Calu3 (cell line): ENCODE measurements at places on chromosomes 13 and 19.

DNA sequence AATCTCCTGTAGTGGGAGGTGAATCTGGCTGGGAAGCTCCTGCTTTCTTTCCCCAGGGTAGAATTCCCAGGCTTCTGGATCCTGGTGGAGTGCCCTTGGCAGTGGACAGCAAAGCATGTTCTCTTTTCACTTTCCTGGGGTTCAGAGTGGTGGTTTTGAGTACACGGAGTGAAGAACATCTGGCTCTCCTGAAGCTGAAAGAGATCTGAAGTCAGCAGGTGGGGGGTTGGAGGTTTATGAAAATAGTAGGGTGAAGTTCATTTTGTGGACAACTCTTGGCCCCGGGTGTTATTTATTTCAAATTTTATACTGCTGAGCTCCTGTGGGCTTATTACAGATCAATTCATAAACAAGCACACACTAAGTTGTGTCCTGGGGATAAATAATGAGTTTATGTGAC lies 497.3 kb downstream of the KLF5 start:
- no peak overlapping the region for H3K4me3 ChIP-seq
- DNase-seq, result no peak
- H3K27ac ChIP-seq, result no peak overlapping the region
- H3K4me1 ChIP-seq, result no peaks in the 10 kb centered on the region
- H3K36me3 ChIP-seq, result no peaks in the 10 kb centered on the region

GRCh38 chr13:29160862-29161261 lies 340.7 kb downstream of the MTUS2 start:
- H3K4me3 ChIP-seq, result no peak overlapping the region
- no peaks in the 10 kb centered on the region for H3K36me3 ChIP-seq
- no peak for DNase-seq
- no peak overlapping the region for H3K27ac ChIP-seq
- H3K4me1 ChIP-seq, result no peaks in the 10 kb centered on the region

GRCh38 chr13:32087955-32088747 lies 56.6 kb downstream of the FRY start:
- no peak for DNase-seq
- no peaks in the 10 kb centered on the region for H3K4me1 ChIP-seq
- no peak overlapping the region for H3K27ac ChIP-seq
- no peaks in the 10 kb centered on the region for H3K36me3 ChIP-seq
- no peaks in the 10 kb centered on the region for H3K27me3 ChIP-seq

DNA sequence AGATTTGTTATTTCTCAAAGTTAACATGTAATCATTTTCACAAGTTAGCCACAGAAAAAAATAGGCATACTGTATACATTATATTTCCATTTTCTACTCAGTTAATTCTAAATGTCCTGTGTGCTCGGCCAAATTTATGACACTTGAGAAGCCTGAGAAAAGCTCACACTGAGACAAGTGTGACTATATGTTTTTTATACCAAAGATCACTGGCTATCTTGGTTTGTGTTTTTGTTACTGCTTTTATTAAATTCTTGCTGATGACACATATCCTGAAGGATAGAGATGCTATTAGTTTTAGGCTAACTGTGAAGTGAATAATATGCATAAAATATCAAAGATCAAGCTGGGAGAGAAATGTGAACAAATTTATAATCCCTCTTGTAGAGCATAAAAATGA lies 49.3 kb upstream of the IL17D start:
- DNase-seq, result no peak
- no peaks in the 10 kb centered on the region for H3K27me3 ChIP-seq
- no peaks in the 10 kb centered on the region for H3K36me3 ChIP-seq
- H3K27ac ChIP-seq, result no peak overlapping the region
- H3K4me1 ChIP-seq, result peaks cover 6% of the 10 kb centered on the region

DNA sequence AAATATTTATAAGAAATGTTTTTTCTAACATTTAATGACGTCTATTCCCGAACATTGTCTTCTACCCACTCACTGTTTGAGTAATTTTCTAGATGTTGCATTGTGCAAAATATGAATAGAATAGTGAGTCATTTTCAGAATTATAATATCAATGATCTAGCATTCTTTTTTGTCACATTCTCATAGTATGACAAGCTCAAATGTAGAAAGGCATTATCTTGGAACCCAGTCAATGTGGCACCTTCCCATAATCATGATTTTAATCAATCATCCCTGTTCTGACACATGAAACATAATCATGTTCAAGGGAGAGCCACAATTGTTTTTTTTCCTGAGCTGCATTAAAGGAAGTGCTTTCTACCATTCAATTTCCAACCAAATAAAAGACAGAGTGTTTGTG lies 265.8 kb downstream of the OXGR1 start:
- H3K36me3 ChIP-seq, result no peaks in the 10 kb centered on the region
- H3K4me3 ChIP-seq, result no peak overlapping the region
- no peak for DNase-seq
- H3K27me3 ChIP-seq, result no peaks in the 10 kb centered on the region

- no peak overlapping the region for H3K27ac ChIP-seq
- peaks cover 5% of the 10 kb centered on the region for H3K36me3 ChIP-seq
- no peak overlapping the region for H3K4me3 ChIP-seq
- H3K27me3 ChIP-seq, result no peaks in the 10 kb centered on the region
- no peak for DNase-seq
These were observed 11.3 kb downstream of the PCID2 start for GRCh38 chr13:113196970-113197737.

GRCh38 chr19:10828981-10829821 lies 6.8 kb downstream of the TMED1 start:
- no peaks in the 10 kb centered on the region for H3K4me1 ChIP-seq
- H3K36me3 ChIP-seq, result peaks cover 56% of the 10 kb centered on the region
- H3K27me3 ChIP-seq, result no peaks in the 10 kb centered on the region
- H3K4me3 ChIP-seq, result no peak overlapping the region
- no peak for DNase-seq

DNA sequence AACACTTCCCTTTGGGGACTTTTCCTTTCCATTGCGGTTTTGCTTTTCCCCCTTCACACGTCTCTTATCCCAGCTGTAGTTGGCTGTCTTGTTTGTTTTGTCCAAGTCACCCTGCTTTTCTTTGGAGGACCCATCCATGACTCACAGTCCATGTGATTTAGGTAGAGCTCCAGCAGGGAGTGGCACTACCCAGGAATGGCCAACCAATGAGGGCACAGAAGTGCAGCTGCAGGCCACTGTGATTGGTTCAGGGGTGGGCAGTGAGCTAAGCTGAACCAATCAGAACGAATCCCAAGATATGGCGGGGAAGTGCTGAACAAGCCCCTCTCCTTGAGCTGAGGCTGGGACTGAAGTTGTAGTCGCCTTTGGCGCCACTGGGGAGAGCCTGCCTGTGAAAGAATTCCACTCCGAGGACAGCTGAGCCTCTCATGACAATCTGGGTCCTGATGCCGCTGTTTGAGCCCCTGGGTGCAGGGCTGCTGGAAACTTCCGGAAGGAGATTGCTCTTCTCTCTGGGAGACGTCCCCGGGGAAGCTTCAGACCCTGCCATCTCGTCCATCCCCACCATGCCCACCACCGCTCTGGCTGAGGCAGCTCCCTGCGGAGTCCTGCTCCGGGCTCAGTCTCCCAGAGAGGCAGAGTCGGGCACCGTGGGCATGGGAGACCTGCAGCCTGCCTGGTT lies 62.9 kb upstream of the URI1 start:
- H3K4me1 ChIP-seq, result peaks cover 8% of the 10 kb centered on the region
- peak; percentile 12 for DNase-seq
- no peak overlapping the region for H3K4me3 ChIP-seq

DNA sequence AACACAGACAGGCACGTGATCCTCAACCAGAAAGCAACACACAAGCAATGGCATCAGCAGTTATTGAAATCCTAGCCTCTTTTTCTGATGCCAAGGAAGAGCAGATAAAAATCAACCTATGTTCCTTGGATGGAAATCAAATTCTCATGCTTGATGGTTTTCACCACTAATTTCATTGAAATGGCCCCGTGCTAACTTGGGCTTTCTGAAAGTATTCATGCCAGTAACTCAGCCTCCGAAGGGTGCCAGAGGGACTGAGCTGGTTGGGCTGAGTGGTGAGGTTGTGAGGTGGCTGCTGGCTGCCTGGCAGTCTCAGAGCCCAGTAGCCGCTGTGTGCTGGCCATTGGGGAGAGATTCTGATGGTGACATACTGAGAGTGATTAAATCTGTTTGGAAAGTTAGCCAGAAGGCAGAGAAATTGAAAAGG lies 309.3 kb downstream of the DCT start:
- H3K27me3 ChIP-seq, result no peaks in the 10 kb centered on the region
- H3K4me3 ChIP-seq, result no peak overlapping the region
- H3K36me3 ChIP-seq, result no peaks in the 10 kb centered on the region
- no peak for DNase-seq

DNA sequence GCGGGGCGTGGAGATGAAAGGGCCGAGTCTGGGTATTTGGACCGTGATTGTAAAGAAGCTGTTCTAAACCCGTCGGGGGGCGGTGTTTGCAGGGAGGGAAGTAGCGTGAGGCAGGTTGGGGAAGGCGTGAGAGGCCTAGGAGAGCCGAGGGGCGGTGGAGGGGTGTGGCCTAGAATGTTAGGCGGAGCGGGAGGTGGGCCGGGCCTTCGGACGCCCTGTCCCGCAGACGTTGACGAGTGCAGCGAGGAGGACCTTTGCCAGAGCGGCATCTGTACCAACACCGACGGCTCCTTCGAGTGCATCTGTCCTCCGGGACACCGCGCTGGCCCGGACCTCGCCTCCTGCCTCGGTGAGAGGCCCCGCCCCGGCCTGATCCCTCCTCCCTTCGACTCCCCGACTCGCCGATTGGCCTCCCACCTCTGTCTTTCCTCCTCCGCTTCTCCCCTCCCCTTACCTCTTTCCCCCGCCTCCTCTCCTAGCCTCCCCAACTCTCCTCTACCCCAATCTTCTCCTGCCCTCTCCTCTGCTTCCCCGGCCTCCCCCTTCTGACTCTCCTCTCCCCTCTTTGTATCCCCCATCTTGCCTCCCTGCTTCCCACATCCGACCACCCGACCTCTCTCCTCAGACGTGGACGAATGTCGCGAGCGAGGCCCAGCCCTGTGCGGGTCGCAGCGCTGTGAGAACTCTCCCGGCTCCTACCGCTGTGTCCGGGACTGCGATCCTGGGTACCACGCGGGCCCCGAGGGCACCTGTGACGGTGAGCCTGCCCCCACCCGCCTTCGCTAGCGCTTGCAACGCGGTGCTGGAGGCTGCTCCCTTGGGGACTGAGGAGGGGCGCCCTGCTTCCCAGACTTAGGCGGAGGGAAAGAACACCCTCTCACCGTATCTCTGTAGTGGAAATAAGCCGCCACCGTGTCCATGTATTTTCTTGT lies 12.8 kb downstream of the LTBP4 start:
- no peak overlapping the region for H3K27ac ChIP-seq
- peak overlapping the region; percentile 58 for H3K4me3 ChIP-seq
- peaks cover 25% of the 10 kb centered on the region for H3K27me3 ChIP-seq
- peak; percentile 73 for DNase-seq
- H3K4me1 ChIP-seq, result peaks cover 22% of the 10 kb centered on the region

DNA sequence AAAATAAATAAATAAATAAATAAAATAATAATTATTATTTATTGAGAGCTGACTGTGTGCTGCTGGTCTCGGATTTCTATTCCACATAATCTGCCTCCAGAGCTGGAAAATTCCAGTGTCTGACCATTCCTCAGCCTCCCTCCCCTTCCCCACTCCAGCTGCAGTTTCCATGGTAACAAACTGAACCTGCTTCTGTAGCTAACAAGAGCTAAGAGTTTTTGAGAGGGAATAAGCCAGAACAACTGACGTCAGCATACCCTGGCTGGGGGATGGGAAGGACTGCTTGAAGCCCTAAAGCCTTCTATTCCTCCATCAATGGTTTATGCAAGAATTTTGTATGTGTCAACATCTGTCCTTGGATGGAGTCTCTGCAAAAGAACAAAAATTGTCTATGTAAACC lies 26.0 kb upstream of the PEG3 start:
- no peaks in the 10 kb centered on the region for H3K27me3 ChIP-seq
- no peaks in the 10 kb centered on the region for H3K4me1 ChIP-seq
- no peak overlapping the region for H3K4me3 ChIP-seq
- DNase-seq, result no peak
- H3K36me3 ChIP-seq, result no peaks in the 10 kb centered on the region

DNA sequence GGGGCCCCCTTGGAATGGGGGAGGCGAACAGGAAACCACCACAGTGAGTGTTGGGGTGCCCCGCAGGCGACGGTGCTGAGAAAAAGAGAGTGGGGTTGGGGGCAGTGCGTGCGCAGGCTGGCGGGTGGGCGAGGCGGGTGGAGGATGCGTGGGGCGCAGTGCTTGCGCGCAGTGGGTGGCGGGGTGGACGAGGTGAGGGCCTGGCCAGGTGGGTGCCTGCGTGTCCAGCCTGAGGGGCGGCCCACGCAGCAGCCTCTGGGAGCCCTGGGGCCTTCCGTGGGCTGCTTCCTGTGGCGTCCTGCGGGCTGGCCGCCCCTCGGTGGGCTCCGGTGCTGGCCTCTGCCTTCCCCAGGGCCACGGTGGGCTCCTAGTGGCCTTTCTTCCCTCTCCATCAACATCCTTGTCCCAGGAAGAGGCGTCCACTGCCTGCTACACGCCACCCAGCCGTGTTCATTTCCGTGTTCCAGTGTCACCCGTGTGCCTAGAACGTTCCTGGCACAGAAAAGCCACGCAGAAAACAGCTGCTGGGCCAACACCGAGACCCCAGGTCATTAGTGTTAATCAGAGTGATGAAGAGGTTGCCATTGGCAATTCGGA lies 7.1 kb downstream of the ATP11A start:
- H3K4me1 ChIP-seq, result peaks cover 8% of the 10 kb centered on the region
- H3K36me3 ChIP-seq, result peaks cover 23% of the 10 kb centered on the region
- DNase-seq, result no peak
- H3K27ac ChIP-seq, result no peak overlapping the region
- no peak overlapping the region for H3K4me3 ChIP-seq
- H3K27me3 ChIP-seq, result no peaks in the 10 kb centered on the region

- peaks cover 61% of the 10 kb centered on the region for H3K36me3 ChIP-seq
These were observed at the start of gene ETFB for GRCh38 chr19:51365965-51366388. TSS of gene ETFB (minus strand) at chr19:51366388. CDS start at chr19:51366326, 62 bp downstream.

DNA sequence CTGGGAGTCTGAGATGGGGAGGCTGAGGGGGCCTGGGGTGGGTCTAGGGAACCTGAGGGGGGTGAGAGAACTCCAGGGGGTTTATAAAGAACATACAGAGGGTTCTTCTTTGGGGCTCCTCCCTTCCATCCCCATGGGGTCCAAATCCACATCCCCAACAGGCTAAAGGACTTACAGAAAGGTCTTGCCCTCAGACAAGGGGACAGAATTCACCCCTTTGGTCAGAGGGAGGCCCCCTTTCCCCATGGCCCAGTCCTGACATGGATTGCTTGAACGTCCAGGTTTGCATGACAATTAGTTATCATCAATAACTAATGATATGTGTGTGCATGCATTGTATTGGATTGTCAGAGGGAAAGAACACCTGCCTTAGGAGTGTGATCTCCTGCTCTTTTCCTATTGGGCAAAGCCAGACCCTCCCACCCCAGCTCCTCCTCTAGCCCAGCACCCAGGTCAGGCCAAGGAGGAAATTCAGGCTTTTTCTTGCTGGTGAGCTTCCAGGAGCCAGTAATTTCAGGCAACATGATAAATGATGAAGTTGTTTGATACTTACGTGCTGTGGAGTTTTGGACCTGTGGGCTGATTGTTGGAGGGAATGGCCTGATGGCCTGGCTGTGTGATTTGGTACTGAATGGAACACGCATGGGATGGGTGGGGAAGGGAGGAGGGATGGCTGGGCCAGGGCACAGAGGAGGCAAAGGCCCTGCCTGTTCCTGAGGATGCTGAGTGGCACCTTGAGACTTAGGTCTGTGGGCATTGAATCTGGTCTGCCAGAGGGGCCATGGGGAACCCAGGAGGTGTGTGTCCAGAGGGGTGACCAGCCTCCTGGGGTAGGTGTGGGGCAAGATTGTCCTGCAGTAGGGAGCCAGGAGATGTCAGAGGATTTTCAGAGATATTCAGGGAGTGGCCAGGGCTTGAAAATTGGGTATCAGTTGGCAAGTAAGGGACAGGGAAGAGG lies 1.1 kb downstream of the KLHL26 start:
- peaks cover 19% of the 10 kb centered on the region for H3K4me1 ChIP-seq
- peaks cover 21% of the 10 kb centered on the region for H3K27me3 ChIP-seq
- no peak overlapping the region for H3K27ac ChIP-seq
- peak overlapping the region; percentile 77 for H3K4me3 ChIP-seq
- peak; percentile 50 for DNase-seq
